ENCODE measurements at places on chromosomes 1 and 21. TPM values are rescaled to one million over a fixed set of nuclear protein-coding genes. Genes with fewer than 3 reads are reported as not detected.

Gene NR1I3
- not detected for total RNA-seq

DNA sequence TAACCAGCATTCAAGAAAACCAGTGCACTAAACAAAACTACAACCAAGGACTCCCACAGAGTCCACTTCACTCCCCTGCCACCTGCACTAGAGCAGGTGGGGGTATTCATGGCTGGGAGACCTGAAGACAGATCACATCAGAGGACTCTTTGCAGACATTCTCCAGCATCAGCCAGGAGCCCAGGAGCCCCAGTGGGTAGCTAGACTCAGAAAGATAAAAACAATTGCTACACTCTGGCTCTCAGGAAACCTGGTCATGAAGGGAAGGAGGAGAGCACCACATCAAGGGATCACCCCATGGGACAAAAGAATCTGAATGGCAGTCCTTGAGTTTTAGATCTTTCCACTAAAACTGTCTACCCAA, 472.1 kb downstream of the PLPP3 start:
- peaks cover 4% of the 10 kb centered on the region for H3K36me3 ChIP-seq
- H3K4me3 ChIP-seq = no peak overlapping the region
- no peak for DNase-seq
- H3K27me3 ChIP-seq = no peaks in the 10 kb centered on the region
- no peak overlapping the region for H3K27ac ChIP-seq

- no peak overlapping the region for H3K27ac ChIP-seq
- H3K36me3 ChIP-seq = no peaks in the 10 kb centered on the region
- no peaks in the 10 kb centered on the region for H3K27me3 ChIP-seq
- peaks cover 27% of the 10 kb centered on the region for H3K4me1 ChIP-seq
- no peak overlapping the region for H3K4me3 ChIP-seq
These were observed 34.5 kb upstream of the GPR37L1 start for GRCh38 chr1:202088206-202088605.

DNA sequence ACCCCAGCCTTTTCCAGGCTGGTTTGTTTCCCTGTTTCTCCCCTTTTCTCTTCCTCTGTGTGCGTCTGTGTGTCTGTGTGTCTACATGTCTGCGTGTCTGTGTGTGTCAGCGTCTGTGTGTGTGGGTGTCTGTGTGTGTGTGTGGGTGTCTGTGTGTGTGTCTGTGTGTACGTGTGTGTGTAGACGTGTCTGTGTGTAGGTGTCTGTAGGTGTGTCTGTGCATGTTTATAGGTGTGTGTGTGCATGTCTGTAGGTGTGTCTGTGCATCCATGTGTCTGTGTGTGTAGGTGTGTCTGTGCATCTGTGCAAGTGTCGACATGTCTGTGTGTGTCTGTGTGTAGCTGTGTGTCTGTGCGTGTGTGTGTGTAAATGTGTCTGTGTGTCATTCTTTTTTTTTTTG, 3.3 kb downstream of the TTLL10 start:
- H3K27me3 ChIP-seq = peaks cover 33% of the 10 kb centered on the region
- no peak overlapping the region for H3K27ac ChIP-seq
- no peak for DNase-seq
- H3K36me3 ChIP-seq = no peaks in the 10 kb centered on the region
- no peak overlapping the region for H3K4me3 ChIP-seq
- H3K4me1 ChIP-seq = peaks cover 13% of the 10 kb centered on the region

- no peaks in the 10 kb centered on the region for H3K27me3 ChIP-seq
- H3K36me3 ChIP-seq = no peaks in the 10 kb centered on the region
- H3K27ac ChIP-seq = no peak overlapping the region
- no peaks in the 10 kb centered on the region for H3K4me1 ChIP-seq
- no peak for DNase-seq
These were observed 39.7 kb downstream of the MAP3K21 start for GRCh38 chr1:233367057-233367803.

All from neural progenitor cell (in vitro differentiated cells).